Stimulated activated CD8-positive, alpha-beta memory T cell treated with anti-CD3 and anti-CD28 coated beads, Interleukin-4, amount 100 ng/mL, for 4 hours (primary cell): ENCODE measurements at places on chromosomes 12 and 14.

DNA sequence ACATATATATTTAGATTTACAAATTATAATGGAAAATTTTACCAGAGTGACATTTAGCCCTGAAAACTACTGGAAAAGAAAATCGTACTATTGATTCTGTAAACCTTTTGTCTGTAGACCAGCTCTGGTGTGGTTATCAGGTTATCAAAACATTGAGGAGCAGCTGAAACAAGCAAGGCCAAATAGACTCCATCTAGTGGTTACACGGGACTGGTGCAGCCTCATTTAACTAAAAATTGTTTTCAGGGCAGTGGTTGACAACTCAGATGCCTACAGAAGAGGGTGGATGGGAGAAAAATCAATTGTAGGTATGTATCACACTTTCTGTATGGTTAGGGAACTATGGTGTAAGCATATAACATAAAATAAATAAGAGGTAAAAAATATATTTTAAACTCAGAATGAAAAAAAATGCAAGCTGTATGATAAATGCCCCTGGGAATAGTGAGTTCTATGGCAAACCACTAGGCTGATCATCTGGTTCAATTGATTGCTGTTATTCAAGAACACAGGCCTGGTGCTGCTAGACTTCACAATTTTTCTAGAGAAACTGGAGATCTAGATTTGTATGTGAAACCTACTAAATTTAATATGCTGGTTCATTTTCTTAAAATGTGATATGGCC lies 51.2 kb downstream of the ACSS3 start:
- DNase-seq, result no peak

DNA sequence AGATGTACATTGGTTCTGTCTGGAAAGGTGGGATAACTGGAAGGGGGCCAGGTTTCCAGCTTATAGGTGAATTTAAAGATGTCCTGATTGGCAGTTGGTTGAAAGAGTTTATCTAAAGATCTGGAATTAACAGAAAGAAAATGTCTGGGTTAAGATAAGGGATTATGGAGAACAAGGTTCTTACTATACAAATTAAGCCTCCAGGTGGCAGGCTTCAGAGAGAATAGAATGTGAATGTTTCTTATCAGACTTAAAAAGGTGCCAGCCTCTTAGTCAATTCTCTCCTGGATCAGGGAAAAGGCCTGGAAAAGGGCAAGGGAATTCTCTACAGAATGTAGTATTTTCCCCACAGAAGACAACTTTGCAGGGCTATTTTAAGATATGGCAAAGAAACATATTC lies 53.1 kb downstream of the CNTN1 start:
- DNase-seq, result no peak

DNA sequence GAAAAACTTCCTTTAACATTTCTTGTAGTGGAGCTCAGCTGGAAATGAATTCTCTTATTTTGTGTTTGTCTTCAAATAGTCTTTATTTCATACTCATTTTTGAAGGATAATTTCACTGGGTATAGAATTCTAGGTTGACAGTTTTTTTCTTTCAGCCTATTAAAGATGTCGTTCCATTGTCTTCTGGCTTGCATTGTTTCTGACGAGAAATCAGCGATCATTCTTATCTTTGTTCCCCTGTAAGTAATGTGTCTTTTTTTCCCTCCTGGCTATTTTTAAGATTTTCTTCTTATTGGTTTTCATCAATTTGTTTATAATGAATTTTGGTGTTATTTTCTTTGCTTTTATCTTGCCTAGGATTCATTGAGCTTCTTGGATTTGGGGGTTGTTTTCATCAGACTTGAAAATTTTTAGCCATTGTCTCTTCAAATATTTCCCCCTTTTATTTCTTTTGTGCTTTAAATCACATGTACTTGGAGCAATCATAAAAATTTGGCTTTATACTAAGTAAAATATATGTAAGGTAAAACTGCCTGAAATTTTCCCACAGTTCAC lies 89.4 kb downstream of the UNC79 start:
- no peak for DNase-seq

DNA sequence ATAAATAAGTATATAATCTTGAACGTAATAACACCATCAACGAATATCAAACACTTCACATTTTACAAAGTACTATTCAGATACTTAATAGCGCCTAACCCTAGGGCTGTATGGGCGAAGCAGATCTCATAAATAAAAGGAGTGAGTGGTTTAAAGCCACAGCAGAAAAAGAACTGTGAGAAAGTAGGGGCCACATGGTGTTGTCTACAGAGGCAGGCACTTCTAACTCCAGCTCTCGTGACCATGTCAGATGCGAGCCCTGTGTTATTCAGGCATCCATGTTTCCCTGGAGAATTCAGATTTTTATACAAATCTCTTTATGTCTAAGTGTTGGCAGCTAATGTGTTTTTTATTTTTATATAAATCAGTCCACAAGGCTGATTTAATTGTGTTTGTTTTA lies 212.2 kb downstream of the FBXL14 start:
- DNase-seq, result no peak

DNA sequence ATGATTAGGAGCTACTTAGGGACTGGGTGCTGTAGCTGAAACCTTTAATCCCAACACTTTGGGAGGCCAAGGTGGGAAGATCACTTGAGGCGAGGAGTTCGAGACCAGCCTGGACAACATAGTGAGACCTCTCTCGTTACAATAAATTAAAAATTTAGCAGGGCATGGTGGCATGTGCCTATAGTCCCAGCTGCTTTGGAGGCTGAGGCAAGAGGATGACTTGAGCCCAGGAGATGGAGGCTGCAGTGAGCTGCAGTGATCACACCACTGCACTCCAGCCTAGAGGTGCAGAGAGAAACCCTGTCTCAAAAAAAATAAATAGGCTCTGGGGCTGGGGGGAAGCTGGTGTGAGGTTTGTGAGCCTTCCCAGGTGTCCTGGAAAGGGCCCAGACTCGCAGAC lies 97.2 kb downstream of the FBXL14 start:
- no peak for DNase-seq

GRCh38 chr12:95810411-95810810 lies 19.8 kb upstream of the NTN4 start:
- no peak for DNase-seq

GRCh38 chr12:111074965-111075364 lies 154.6 kb upstream of the MYL2 start:
- no peak for DNase-seq

DNA sequence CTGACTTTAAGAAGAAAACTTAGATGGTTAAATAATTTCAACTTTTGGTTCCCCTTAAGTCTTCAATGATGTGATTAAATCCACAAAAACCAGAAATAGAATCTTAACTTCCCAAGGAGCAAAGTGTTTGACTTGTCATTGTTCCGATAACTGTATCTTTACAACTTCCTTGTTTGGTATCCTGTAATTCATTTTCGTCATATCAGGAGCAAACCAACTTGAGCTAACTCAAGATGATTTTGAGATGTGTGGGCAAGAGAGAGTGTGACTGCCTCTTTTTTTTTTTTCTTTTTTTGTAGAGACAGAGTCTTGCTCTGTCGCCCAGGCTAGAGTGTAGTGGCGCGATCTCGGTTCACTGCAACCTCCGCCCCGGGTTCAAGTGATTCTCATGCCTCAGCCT lies 25.3 kb downstream of the DRAM1 start:
- no peak for DNase-seq

GRCh38 chr12:130920119-130920703 lies 33.5 kb upstream of the ADGRD1 start:
- DNase-seq, result no peak

GRCh38 chr12:45223868-45224267 lies 8.0 kb downstream of the ANO6 start:
- DNase-seq, result no peak

GRCh38 chr12:54222609-54223008 lies 33.8 kb upstream of the SMUG1 start:
- DNase-seq, result no peak

DNA sequence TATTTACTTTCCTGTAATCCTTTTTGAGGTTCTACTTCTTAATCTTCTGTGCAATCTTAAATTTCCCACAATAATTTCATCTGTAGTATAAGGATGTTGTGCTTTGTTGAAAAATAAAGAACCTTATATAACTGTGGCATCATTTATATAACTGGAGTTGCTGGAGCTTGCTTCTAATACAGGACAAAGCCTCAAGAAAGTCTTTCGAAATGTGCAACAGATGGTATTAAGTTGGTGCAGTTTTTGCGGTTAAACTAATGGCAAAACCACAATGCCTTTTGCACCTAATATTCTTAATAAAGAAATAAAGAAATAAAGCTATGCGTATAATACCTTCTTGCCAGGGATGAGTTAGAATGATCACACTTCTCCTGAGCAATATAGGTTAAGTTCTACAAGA lies 180.0 kb downstream of the KITLG start:
- no peak for DNase-seq

- DNase-seq, result no peak
Measured at GRCh38 chr12:13087766-13088165, 15.7 kb downstream of the GSG1 start.

- DNase-seq, result no peak
Measured at GRCh38 chr12:88577537-88577936, 2.7 kb downstream of the KITLG start.

- no peak for DNase-seq
Measured at GRCh38 chr14:81681541-81681940, 147.9 kb upstream of the SEL1L start.

- no peak for DNase-seq
Measured at GRCh38 chr12:94150240-94151121, 2.1 kb downstream of the PLXNC1 start.

GRCh38 chr12:42732908-42733411 lies 143.4 kb upstream of the PRICKLE1 start:
- no peak for DNase-seq

DNA sequence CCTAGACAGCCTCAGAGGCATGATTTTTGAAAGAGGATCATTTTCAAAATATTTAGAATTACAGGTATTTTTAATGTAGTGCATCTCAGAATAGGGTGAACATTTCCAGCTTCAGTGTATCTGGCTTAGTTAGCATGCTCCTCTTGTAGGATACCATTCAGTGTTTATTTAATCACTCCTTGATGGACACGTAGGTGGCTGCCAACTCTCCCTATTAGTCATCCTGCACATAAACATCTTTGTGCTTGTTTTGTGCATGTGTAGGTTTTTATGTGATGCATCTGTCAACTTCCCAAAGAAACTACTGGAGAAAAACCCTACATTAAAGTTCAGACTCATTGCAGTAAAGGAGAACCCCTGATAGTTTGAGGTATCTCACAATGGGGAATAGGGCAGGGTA lies 52.5 kb upstream of the RBM19 start:
- DNase-seq, result no peak

- DNase-seq, result no peak
Measured at GRCh38 chr12:50053583-50053982, 3.8 kb upstream of the ASIC1 start.

DNA sequence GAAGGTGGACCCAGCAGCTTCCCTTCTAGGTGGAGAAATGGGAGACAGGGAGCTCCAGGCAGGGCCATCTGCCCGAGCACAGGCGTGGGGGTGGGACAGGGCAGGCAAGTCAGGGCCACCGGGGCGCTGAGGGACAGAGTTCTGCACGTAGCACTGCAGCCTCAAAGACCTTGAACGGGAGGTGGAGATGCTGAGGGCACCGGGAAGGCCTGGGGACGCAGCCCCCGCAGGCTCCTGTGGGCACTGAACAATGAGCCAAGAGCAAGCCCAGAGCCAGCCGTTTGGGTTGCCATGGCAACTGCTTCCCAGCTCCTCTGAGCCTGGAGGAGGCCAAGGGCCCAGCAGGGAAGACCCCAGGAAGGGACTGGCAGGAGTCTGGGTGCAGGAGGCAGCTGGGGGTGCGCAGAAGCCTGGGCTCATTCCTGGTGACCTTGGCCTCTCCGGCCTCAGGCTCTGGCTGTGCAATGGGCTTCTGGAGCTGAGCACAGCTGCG lies 3.4 kb downstream of the LBHD2 start:
- DNase-seq, result no peak
